Right lobe of liver (tissue), 6 donors: ENCODE measurements at places on chromosomes 7 and 10. TPM values are rescaled to one million over a fixed set of nuclear protein-coding genes. Genes with fewer than 3 reads are reported as not detected.

DNA sequence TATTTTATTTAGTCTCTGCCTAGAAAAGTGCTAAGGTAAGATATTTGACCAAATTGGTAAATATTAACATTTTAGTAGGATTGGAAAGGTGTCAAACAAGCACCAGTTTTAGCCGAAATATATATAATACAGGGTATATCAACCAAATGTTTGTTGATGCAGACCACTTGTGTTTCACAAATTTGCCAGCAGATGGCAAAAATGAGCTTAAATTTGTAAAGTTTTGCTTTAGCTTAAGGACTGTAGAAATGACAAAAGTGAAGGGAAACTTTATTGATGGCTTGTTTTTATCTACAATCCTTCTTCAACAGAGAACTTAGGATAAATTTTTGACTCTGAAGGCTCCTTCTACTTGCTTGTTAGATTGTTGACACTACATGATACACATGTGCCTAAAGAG lies 4.8 kb upstream of the POLR1F start:
- DNase-seq, result no peak

DNA sequence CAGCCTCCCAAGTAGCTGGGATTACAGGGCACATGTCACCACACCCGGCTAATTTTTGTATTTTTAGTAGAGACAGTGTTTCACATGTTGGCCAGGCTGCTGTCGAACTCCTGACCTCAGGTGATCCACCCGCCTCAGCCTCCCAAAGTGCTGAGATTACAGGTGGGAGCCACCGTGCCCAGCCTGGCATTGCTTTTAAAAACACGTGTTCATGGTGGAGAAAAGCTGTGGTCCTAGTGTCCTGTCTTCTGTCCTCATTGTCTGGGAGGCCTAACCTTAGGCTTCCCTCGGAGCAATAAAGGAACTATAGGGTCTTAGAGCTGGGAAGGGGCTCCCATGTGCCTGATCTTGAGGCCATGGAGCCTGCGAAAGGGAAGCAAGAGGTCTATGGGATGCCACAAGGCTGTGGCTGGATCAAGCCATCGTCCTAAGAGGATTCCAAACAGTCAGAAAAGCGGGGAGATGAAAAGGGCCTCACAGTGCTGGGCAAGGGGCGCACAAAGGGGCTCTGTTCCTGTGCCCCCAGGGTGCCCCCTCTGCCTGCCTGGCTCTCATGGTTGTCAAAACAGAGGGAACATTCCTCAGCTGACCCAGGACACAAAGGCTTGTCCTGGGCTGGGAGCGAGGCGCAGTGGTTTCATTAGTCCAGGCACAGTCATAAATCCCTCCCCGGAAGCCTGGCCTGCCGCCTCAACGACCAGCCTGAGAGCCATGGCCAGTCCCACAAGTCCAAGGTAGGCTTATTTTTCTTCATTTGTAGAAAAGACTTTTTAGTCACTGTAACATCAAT lies 106.6 kb upstream of the TNS3 start:
- DNase-seq, result no peak

The MTERF1 gene
- total RNA-seq, result 7.1 TPM

GRCh38 chr7:157704365-157704764 lies 367.6 kb downstream of the DNAJB6 start:
- DNase-seq, result no peak
